ENCODE measurements at places on chromosomes 7 and 10. TPM values are rescaled to one million over a fixed set of nuclear protein-coding genes. Genes with fewer than 3 reads are reported as not detected.

Gene ZRANB1
- total RNA-seq: 25.7 TPM

Gene OR13A1
- not detected for total RNA-seq

- H3K27me3 ChIP-seq: no peaks in the 10 kb centered on the region
- no peak overlapping the region for H3K27ac ChIP-seq
- H3K4me1 ChIP-seq: no peaks in the 10 kb centered on the region
- H3K36me3 ChIP-seq: no peaks in the 10 kb centered on the region
- no peak overlapping the region for H3K4me3 ChIP-seq
Measured at GRCh38 chr10:35705671-35706070, 63.6 kb upstream of the FZD8 start.

DNA sequence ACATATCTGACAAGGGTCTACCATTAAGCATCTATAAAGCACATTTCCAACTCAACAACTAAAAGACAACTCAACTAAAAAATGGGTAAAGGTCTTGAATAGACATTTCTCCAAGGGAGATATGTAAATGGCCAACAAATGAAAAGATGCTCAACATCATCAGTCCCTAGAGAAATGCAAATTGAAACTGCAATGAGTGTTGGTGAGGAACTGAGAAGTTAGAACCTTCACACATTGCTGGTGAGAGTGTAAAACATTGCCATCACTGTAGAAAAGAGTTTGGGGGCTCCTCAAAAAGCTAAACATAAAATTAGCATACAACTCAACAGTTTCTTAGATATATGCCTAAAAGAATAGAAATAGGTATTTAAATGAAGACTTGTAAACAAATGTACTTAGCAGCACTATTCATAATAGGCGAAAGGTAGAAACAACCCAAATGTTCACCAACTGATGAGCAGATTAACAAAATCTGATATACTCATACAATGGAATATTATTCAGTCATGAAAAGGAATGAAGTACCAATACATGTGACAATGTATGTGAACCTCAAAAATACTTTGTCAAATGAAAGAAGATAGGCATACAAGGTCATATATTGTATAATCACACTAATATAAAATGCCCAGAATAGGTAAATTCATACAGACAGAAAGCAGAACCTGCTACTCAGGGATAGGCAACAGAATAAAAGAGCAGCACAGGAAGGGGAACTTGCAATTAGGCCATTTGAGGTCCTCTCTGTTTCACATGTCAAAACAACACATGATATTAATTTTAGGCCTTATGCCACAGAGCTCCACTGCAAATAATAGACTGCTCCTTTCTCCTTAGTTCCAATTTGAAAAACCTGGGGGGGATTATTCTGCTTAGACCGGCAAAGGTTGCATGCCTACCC, 10.6 kb upstream of the LRRC72 start:
- no peak overlapping the region for H3K27ac ChIP-seq
- H3K4me3 ChIP-seq: no peak overlapping the region
- H3K27me3 ChIP-seq: no peaks in the 10 kb centered on the region
- no peaks in the 10 kb centered on the region for H3K36me3 ChIP-seq
- no peak for DNase-seq
- no peaks in the 10 kb centered on the region for H3K4me1 ChIP-seq
